ENCODE measurements at places on chromosomes 5 and 9.

DNA sequence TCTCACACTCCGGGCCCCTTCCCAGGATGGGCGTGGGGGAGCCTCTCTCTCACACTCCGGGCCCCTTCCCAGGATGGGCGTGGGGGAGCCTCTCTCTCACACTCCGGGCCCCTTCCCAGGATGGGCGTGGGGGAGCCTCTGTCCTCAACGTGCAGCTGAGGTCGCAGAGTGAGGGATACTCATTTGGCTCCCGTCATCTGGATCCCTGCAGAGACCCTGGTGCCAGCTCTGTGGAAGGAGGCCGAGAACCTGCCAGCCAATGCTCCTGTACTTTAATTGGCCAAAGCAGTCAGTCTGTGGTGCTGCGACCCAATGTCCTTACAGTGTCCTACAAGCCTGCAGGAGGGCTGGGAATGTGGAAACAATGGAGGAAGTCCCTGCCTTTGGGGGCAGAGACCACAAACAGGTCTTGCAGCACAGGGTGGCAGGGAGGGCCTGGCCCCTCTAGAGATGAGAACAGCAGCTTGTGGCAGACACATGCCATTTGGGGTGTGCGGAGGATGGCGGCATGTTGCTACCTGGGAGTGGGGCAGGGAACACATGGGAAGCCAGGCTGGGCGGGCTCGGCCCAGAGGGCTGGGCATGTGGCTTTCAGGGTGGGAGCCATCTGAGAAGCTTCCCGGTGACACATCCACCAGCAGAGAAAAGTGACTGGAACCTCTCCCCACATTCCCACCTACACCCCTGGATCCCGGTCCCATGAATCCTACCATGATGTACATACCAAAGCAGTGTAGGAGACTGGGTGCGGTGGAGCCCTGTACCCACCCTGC, 13.6 kb upstream of the MRNIP start:
- no peak for DNase-seq

DNA sequence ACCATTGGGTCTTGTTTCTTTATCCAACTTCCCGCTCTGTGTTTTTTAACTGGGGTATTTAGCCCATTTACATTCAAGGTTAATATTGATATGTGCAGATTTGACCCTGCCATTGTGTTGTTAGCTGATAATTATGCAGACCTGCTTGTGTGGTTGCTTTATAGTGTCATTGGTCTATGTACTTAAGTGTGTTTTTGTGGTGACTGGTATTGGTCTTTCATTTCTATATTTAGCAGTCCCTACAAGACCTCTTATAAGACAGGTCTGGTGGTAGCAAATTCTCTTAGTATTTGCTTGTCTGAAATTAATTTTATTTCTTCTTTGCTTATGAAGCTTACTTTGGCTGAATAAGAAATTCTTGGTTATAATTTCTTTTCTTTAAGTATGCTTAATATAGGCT, 698.1 kb downstream of the DTWD2 start:
- DNase-seq: no peak

GRCh38 chr5:181114844-181115778, 15.9 kb downstream of the OR2V1 start:
- DNase-seq: no peak

DNA sequence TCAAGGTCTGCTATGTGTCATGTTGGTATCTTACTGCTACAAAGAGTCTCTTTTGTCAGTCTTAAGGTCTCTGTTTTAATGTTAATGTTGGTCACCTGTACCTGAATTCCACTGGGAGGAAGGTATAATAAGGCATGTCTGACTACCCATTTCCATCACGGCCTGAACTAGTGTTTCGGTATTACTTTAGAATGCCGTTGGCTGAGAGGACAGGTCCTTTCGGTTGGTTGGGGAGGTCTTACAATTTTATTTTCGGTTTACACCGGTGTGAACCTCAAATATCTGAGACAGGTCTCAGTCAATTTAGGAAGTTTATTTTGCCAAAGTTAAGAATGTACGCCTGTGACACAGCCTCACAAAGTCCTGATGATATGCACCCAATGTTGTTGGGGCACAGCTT, 154.9 kb upstream of the ABCA1 start:
- peak; percentile 27 for DNase-seq

DNA sequence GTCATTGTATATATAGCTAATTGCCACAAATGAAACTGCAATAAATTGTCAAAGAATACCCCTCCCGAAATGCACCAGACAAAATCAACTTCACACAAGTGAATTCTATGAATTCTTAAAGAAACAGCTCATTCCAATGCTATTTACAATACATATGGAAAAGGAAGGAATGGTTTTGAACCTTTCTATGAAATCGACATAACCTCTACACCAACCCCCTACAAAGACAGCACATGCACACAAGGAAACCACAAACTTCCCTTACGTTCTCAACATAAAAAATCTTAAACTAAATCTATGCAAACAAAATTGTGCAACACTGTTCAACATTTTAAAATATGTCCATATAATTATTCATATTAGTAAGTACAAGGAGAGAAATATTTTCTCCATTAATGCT, 39.2 kb downstream of the MARCHF11 start:
- no peak for DNase-seq

DNA sequence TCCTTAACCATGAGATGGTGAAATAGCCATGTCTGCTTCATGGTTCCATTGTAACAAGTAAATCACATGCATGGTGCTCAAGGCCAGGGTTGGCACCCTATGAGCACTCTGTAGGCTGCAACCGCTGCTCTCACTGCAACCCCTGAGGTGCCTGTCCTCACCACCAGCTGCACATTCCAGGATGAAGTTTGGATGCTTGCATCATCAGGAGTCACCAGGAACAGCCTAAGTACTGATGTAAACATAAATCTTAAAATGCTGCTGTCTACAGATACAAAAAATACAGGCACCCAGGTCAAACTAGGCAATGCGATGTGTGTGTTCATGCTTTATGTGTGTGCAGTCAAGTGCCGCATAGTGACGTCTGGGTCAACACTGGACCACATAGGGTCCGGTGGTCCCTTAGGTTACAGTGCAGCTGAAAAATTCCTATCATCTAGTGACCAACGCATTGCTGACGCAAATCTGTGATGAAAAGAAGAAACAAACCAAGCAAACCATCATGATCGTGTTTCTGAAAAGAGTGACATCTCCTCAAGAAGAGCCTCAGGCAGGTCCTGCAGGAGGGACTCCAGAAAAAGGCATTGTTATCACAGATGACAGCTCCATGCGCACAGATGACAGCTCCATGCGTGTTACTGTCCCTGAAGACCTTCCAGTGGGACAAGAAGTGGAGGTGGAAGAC, 234.8 kb downstream of the AUH start:
- DNase-seq: no peak

DNA sequence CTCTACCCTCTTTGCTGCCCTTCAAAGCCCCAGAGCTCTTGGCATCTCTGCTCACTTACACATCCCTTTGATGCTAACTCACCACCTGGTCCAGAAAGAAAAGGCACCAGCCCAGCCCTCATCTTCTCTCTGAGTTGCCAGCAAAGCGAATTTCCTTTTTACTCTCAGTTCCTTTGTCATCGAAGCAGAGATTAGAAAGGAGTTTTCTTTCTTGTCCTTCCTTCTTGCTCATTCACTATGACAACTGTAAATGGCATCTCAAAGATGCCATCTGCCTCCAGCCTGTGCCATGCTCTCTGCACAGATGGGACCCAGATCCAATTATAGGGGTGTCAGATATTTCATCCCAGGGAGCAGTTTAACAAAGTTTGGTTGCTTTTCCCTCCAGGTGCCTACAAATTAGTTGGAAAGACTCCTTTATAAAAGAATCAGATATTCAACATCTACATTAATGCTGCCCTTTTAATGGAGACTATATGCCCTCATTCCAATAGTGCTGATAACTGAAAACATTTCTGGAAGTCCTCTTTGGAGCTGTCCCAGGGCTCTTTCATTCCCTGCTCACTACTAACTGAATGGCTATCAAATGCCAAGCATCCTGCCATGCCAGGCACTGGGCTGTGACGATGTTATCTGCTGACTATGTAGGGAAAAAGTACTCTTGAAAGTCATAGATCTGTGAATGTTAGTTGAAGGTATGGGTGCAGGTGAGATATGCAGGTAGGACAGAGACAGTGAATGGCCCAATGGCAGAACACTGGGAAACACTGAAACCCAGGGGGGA, 58.9 kb downstream of the SUSD1 start:
- peak; percentile 45 for DNase-seq

DNA sequence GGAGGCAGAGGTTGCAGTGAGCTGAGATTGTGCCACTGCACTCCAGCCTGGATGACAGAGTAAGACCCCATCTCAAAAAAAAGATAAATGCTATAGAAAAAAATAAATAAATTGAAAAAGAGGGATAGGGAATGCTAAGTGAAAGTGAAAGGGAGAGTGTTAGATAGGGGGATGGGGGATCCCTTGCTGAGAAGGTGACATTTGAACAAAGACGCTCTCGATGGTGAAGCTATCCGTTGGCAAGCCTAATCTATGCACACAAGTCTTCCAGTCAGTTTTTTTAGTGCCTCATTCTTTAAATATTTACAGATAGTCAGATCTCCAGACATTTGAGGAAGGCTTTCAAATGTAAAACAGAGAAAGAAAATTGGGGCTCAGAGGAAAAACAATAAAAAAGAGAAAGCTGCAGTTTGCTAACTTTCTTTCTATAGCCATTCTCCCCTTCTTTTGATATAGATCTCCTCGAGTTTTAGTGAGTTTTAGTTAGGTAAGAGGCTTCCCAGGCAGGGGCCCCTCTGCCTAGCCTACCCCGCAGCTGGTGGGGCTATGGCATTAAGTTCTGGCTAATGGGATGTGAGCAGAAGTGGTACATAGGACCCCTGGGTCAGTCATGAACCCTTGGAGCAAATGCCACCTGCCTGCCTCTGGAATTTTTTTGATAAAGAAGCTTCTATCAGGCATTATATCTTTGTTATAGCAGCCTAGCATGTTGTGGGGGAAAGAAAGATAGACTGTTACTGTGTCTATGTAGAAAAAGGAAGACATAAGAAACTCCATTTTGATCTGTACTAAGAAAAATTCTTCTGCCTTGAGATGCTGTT, 12.0 kb downstream of the GLRX start:
- no peak for DNase-seq

DNA sequence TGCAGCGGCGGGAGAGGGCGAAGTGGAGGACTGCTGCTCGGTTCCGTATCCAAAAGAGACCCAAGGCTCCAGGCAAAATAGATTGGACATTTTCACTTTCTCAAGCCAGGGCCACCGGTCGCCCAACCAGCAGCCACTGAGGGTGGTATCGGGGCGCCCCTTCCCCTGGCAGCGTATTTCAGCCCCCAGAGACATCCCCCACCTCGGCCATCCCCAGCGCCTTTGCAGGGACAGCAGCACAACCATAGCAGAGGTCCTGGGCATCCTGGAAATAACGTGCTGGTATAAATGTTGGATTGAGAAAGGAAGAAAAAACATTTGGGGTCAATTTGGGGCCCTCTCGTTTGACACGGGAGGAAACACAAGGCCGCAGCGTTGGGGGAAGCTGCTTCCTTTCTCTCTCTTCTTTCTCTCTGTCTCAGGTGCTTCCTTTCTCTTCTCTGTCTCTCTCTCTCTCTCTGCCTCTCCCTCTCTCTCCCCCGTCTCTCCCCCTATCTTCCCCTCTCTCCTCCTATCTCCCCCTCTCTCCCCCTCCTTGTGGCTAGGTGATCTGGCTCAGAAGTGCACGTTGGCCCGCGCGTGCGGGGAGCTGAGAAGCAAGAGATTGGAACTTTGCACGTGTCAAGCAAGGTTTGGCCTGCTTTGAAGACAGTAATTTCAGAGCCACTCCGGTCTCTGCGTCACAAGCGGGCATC, 624 bp upstream of the RETREG1 start:
- no peak for DNase-seq

- no peak for DNase-seq
These were observed 19.8 kb downstream of the FAM151B start for GRCh38 chr5:80507663-80508062.

- no peak for DNase-seq
These were observed 133.6 kb downstream of the NFIB start for GRCh38 chr9:14180093-14180959.

- DNase-seq: peak; percentile 71
These were observed 149.7 kb downstream of the ENC1 start for GRCh38 chr5:74490814-74491213.

GRCh38 chr5:21085791-21086190, 1097.8 kb upstream of the CDH18 start:
- no peak for DNase-seq

GRCh38 chr9:110526426-110526825, 53.1 kb downstream of the SVEP1 start:
- no peak for DNase-seq

- no peak for DNase-seq
These were observed 27.0 kb downstream of the MRPL36 start for GRCh38 chr5:1772634-1773033.

DNA sequence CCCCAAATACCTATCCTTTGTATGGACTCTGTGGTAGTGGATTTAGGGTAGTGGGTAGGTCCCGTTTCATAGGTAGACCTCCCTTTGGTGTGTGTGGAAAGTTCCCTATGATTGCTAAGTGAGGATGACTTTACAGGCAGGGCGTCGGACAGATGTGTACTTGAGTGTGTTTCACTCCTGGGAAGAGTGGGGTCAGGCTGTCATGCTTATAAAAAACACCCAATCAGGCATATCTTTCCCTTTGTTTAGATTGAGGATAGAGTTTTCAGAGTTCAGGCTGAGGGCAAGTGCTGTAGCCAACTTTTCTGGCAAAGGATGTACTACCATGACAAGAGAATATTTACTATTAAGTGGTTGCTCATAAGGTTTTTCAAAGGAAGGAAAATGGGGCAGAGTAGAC, 242.0 kb downstream of the YTHDC2 start:
- DNase-seq: no peak

DNA sequence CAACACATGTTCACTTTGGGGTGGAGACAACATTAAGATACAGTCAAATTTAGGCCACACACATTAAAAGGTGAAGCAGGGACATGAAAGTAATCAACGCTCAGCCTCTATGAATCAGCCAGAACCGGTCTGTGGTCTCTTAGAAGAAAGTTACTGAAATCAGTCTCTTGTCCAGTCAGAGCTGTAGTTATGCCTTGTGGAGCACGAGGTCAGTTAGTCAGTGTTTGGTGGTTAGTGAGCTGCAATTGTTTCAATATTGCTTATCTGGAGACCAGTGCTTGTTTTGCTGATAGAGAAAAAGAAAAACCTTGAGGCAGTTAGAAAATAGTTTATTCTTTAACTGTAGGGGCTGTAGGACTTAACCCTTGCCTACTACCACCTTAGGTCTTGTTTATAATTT, 157.8 kb upstream of the RASEF start:
- no peak for DNase-seq

GRCh38 chr5:115850744-115851416, 9.1 kb downstream of the AP3S1 start:
- DNase-seq: no peak

DNA sequence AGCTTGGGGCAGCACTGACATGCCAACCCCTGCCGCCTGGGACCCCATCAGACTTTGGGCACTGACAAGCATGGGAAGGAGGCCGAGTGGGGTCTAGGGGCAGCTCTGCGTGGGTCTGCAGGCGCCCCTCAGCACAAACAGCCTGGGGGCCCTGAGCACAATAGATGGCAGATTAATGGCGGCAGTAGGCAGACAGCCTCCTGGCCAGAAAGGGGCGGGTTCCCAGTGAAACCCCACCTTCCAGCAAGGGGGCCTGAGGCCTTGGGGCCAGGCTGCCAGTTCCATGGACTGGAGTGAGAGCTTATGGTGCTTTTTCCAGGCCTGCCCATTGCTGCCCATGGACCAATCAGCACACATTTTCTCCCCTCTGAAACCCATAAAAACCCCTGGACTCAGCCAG, 2031.2 kb downstream of the EFNA5 start:
- DNase-seq: no peak

Data from MM.1S (cell line).